Smooth muscle cell of the umbilical artery (primary cell): ENCODE measurements at places on chromosomes 13 and 19. TPM values are rescaled to one million over a fixed set of nuclear protein-coding genes. Genes with fewer than 3 reads are reported as not detected.

The FUT6 gene
- total RNA-seq: not detected in 2 replicates

The CCNA1 gene
- total RNA-seq: 1.2 and 6.5 TPM in 2 replicates

The KLK8 gene
- not detected in 2 replicates for total RNA-seq

The MISP3 gene
- total RNA-seq: 0.78 and 1.2 TPM in 2 replicates

The ATP1A3 gene
- under 0.01 and 0.14 TPM in 2 replicates for total RNA-seq

The CD22 gene
- total RNA-seq: 0.55 TPM in 1 of 2 replicates, not detected in the other

The FLT3 gene
- not detected in 2 replicates for total RNA-seq

The TMEM150B gene
- not detected in 2 replicates for total RNA-seq

The RTBDN gene
- not detected in 2 replicates for total RNA-seq

The SLC8A2 gene
- total RNA-seq: 0.14 TPM in 1 of 2 replicates, not detected in the other

The CACNA1A gene
- 14.3 and 22.2 TPM in 2 replicates for total RNA-seq

The TPP2 gene
- 41.0 and 76.9 TPM in 2 replicates for total RNA-seq

The MBD3L2 gene
- not detected in 2 replicates for total RNA-seq

The ZNF888 gene
- total RNA-seq: 4.2 and 6.6 TPM in 2 replicates

The PTGER1 gene
- 1.2 and 5.6 TPM in 2 replicates for total RNA-seq

The BRME1 gene
- under 0.01 and 0.37 TPM in 2 replicates for total RNA-seq

The FLT1 gene
- 194 and 211 TPM in 2 replicates for total RNA-seq

The MEDAG gene
- 5.0 and 35.9 TPM in 2 replicates for total RNA-seq

The NCR1 gene
- total RNA-seq: not detected in 2 replicates

The ONECUT3 gene
- total RNA-seq: not detected in 2 replicates

The ZNF583 gene
- 6.6 and 7.4 TPM in 2 replicates for total RNA-seq

The ZSCAN4 gene
- total RNA-seq: 0.37 TPM in 1 of 2 replicates, not detected in the other

The CEACAM3 gene
- not detected in 2 replicates for total RNA-seq

The PCDH17 gene
- total RNA-seq: under 0.01 and 0.60 TPM in 2 replicates

The FREM2 gene
- total RNA-seq: under 0.01 TPM in 1 of 2 replicates, not detected in the other

The ZNF223 gene
- 4.7 and 5.3 TPM in 2 replicates for total RNA-seq

The VAV1 gene
- not detected in 2 replicates for total RNA-seq

The SGCG gene
- total RNA-seq: 5.2 and 17.8 TPM in 2 replicates

The SBK2 gene
- not detected in 2 replicates for total RNA-seq

The ZNF557 gene
- 13.1 and 24.1 TPM in 2 replicates for total RNA-seq

The DMAC2 gene
- total RNA-seq: 31.8 and 35.2 TPM in 2 replicates

The PSG1 gene
- not detected in 2 replicates for total RNA-seq

The SGTA gene
- total RNA-seq: 24.3 and 46.1 TPM in 2 replicates

The C1QTNF9 gene
- not detected in 2 replicates for total RNA-seq

The VSTM2B gene
- not detected in 2 replicates for total RNA-seq

The METTL21C gene
- total RNA-seq: not detected in 2 replicates

The WDR87 gene
- not detected in 2 replicates for total RNA-seq

The ATP8A2 gene
- total RNA-seq: under 0.01 and 0.05 TPM in 2 replicates

The B3GNT3 gene
- not detected in 2 replicates for total RNA-seq

The PNMA8B gene
- total RNA-seq: 0.60 and 1.2 TPM in 2 replicates

The TMEM255B gene
- 0.83 and 1.5 TPM in 2 replicates for total RNA-seq

The KIR3DL1 gene
- total RNA-seq: not detected in 2 replicates
